SK-N-DZ (cell line): ENCODE measurements at places on chromosomes 5 and 9.

DNA sequence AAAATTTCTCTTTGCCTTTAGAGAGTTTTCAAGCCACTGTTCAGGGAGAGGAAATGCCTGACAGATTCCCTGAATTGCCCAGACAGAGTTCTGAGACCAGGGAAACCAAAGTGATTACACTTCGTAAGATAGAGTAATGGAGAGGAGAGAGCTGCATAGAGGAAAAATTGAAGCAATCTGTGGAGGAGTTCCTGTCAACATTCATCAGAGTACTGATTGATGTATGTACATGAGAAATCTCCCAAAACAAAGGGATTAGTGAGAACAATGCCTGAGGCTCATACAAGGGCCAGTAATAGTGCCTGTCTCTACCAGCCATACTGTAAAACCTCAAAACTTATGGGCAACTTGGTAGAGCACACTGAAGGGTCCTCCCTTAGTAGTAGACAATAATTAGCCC is 79.0 kb upstream of the TRIM32 start:
- DNase-seq = no peak

- DNase-seq = no peak
Observed at GRCh38 chr9:111662576-111663300, 1.3 kb downstream of the GNG10 start.

DNA sequence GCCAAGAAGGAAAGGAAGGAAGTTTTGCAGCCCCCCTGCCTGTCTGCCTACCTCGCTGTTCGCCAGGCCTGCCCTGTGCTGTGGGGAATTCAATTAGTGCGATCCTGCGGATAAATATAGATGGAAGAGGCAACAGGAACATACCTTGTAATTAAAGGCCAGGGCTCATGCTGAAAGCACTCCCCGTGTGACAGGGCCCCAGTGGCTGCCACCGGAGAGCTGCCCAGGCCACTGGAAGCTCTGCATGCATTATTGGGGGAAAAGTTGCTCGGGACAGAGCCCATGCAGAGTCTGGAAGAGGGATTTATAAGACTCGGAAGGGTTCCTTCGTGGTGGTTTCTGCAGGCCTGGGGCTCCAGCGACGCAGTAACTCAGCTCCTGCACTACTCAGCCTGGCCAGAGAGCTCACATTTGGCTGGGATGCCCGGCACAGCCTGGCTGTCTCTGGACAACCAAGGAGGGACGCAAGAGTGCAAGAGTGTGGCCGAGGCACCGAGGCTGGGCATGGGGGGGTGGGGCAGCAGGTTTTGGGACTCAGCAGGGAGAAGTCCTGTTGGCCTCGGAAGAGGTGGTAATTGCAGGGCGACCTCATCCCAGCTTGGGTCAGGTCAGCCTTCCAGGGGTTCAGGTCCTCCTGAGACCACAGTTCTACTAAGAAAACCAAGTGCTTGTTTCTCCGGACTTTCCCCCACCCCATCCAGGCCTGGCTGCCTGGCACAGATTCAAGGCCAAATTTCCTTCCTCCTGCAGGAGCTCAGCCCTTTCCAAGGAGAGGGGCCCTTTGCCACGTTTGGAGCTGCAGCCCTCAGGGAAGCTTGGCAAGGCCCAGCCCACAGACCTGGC is 68.1 kb upstream of the GGTA1 start:
- DNase-seq = peak; percentile 91

DNA sequence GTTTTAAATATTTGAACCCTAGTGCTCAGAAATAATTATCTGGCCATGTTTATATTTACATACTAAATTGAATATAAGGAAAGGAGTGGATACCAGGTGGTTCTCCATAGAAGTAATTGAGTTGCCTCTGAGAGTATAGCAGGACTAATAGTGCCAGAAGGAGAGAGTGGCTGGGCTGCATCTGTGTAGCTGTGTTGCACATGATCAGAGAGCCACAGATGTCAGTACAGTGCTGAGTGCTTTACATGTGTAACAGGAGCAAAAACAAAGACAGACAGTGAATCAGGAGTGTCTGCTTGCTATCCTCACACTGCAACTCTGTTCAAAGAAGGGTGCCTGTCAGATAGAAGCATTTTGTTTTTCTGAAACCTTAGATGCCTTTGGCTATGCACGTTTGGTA is 353.9 kb upstream of the PAPPA start:
- no peak for DNase-seq

DNA sequence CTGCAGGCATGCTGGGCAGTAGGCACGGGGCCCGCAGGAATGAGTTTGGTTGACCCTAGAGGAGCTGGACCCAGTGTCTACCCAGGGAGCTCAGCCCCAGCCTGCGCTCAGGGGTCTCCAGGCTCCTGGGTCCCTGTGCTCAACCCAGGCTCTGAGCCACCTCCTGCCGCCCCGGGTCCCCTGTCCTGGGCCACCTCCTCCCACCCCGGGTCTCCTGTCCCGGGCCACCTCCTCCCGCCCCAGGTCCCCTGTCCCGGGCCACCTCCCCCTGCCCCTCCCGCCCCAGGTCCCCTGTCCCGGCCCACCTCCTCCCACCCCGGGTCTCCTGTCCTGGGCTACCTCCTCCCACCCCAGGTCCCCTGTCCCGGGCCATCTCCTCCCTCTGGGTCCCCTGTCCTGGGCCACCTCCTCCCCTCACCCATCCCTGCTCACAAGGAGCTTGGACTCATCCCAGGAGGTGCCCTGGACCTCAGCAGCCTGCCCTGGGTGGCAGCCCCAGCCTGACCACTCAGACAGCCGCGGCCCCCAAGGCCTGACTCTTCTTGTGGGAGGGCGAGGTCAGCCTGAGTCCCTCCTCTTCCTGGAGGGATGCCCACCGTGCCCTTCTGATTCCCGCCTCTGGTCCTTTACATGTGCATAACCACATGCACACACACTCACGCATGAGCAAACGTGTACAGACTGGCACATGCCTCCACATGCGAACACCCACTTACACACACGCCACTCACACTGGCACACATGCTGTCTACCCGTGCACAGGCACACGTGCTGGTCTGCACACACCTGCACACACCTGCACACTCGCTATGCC is 2.4 kb downstream of the LCN12 start:
- DNase-seq = no peak

DNA sequence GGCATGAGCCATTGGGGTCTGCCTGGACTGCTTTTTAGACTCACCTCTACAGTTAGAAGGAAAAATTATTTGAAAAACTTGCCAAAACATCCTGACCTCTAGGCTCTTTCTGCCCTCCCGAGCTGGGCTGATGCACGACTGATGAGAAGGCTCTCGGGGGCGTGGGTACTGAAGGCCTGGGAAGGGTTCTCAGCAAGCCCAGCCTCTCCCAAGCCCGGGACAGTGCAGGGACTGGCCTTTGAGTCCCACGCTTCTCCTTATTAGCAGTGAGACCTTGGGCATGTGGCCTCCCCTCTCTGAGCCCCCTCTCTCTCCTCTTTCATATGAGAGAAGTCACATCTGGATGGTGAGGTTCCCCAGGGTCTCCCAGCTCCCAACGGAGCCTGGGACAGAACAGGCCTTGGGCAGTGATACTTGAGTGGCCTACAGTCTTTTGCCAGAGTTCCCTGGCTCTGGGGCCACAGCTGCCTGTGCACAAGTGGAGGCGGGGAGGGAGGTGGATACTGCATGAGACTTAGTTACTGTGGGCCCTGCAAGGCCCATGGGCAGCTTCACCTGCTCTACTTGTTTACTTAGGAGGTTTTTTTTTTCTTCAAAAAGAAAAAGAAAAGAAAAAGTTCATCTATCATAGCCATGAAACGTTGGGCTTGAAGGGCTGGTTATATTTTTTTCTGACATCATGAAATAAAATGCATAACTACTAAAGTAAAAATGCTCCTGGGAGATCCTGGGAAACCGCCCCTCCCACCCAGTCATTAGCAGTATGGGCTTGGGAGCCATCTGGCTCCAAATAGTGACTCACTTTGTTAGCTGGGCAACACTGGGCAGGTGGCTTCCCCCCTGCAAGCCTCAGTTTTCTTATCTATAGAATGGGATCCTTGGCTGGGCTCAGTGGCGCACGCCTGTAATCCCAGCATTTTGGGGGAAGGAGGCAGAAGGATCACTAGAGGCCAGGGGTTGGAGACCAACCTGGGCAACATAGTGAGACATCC is 139.4 kb downstream of the GAPVD1 start:
- DNase-seq = no peak

GRCh38 chr5:54883374-54884194 is 101.8 kb downstream of the ESM1 start:
- DNase-seq = no peak
